Activated CD4-positive, alpha-beta T cell treated with anti-CD3 and anti-CD28 coated beads, Interleukin-2, amount 10 ng/mL, durations not matched to agents 7 days and 5 days (primary cell): ENCODE measurements at places on chromosomes 12 and 14. TPM values are rescaled to one million over a fixed set of nuclear protein-coding genes. Genes with fewer than 3 reads are reported as not detected.

GRCh38 chr12:20815574-20815973 lies 5.1 kb downstream of the SLCO1B3 start:
- no peak for DNase-seq

GRCh38 chr12:131351319-131352028 lies 359.4 kb upstream of the SFSWAP start:
- DNase-seq: no peak

HOXC12 gene
- not detected for total RNA-seq

HIGD1C gene
- not detected for total RNA-seq

GRCh38 chr14:104144911-104145825 lies 6.8 kb downstream of the KIF26A start:
- no peak for DNase-seq

TMEM52B gene
- not detected for total RNA-seq

- DNase-seq: no peak
Observed at GRCh38 chr14:68391311-68392014, 401.4 kb downstream of the ZFP36L1 start.

DNA sequence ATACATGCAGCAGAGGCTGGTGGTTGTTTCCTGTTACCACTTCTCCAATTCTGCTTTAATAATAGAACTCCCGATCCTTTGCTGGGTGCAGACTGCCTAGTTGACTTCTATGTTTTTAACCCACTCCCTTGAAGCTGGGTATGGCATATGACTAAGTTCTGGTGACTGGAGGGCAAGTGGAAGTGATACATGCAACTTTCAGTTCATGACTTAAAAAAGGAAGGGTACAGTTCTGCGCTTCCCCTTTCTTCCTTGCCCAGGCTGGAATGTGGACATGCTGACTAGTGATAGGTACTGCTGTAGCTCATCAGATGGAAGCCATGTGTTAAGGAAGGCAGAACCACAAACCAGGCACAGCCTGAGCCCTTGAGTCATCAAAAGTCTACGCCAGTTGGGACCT lies 2.4 kb upstream of the A2M start:
- no peak for DNase-seq
